ENCODE measurements at places on chromosomes 6 and 20. TPM values are rescaled to one million over a fixed set of nuclear protein-coding genes. Genes with fewer than 3 reads are reported as not detected.

The CALHM5 gene
- 1.8 TPM for total RNA-seq

- no peaks in the 10 kb centered on the region for H3K27me3 ChIP-seq
- H3K36me3 ChIP-seq: no peaks in the 10 kb centered on the region
- DNase-seq: no peak
- no peak overlapping the region for H3K27ac ChIP-seq
- no peak overlapping the region for H3K4me3 ChIP-seq
These were observed 117.6 kb upstream of the PHACTR1 start for GRCh38 chr6:12598919-12599318.

GRCh38 chr20:32125506-32125905 lies 16.0 kb downstream of the TM9SF4 start:
- peaks cover 3% of the 10 kb centered on the region for H3K36me3 ChIP-seq
- DNase-seq: no peak
- no peaks in the 10 kb centered on the region for H3K4me1 ChIP-seq
- H3K4me3 ChIP-seq: no peak overlapping the region

The GDAP1L1 gene
- 0.77 TPM for total RNA-seq

The RIPOR3 gene
- total RNA-seq: 0.29 TPM

DNA sequence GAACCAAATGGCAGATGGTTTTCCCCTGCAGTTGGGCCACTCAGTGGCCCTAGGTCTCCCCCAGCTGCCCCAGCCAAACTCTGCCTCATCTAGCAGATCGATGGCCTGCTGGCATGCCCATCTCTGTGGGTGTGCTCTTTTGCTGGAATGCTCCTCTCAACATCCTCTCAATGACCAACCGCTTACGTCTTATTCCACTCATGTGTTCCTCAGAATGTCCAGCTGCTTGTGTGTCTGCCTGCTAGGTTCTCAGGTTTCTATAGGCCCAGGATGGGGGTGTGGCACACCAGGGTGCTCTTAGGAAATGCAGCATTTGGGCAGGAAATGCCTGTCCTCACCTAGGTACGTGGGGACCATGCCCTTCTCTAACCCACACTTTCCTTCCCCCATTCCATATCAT lies 509.9 kb upstream of the SYNCRIP start:
- H3K4me1 ChIP-seq: no peaks in the 10 kb centered on the region
- H3K27ac ChIP-seq: no peak overlapping the region
- H3K4me3 ChIP-seq: no peak overlapping the region
- H3K27me3 ChIP-seq: no peaks in the 10 kb centered on the region
- no peak for DNase-seq
- no peaks in the 10 kb centered on the region for H3K36me3 ChIP-seq

The ADGB gene
- total RNA-seq: not detected

The CRIP3 gene
- total RNA-seq: not detected

DNA sequence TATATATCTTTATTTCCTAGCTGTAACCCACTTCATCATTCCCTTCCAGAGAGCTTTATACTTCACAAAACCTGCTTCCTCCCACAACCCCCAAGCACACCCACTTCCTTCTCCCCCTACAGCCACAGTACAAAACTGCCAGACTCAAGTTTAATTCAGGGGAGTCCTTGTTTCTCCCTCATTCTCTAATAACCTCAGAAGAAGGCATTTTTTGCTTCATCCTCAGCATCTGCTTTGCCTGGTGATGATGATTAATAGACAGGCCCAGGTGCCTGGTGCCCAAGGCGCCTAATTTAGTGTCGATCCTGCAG lies 414.3 kb downstream of the KIF16B start:
- H3K27me3 ChIP-seq: no peaks in the 10 kb centered on the region
- no peak for DNase-seq
- H3K4me1 ChIP-seq: no peaks in the 10 kb centered on the region
- no peaks in the 10 kb centered on the region for H3K36me3 ChIP-seq
- no peak overlapping the region for H3K27ac ChIP-seq
- no peak overlapping the region for H3K4me3 ChIP-seq

- no peaks in the 10 kb centered on the region for H3K36me3 ChIP-seq
- H3K4me1 ChIP-seq: peaks cover 3% of the 10 kb centered on the region
- no peak overlapping the region for H3K27ac ChIP-seq
- H3K4me3 ChIP-seq: no peak overlapping the region
- no peak for DNase-seq
These were observed 19.0 kb downstream of the TMEM244 start for GRCh38 chr6:129842137-129842536.

The GRM4 gene
- 0.34 TPM for total RNA-seq

The HLA-DOB gene
- total RNA-seq: 0.79 TPM

GRCh38 chr6:157962601-157963302 lies 18.9 kb upstream of the SYNJ2 start:
- no peak overlapping the region for H3K4me3 ChIP-seq
- no peaks in the 10 kb centered on the region for H3K36me3 ChIP-seq
- H3K27me3 ChIP-seq: no peaks in the 10 kb centered on the region

The PNLDC1 gene
- 0.11 TPM for total RNA-seq

- H3K27me3 ChIP-seq: no peaks in the 10 kb centered on the region
- H3K4me1 ChIP-seq: peaks cover 4% of the 10 kb centered on the region
- H3K36me3 ChIP-seq: no peaks in the 10 kb centered on the region
- H3K27ac ChIP-seq: no peak overlapping the region
- DNase-seq: peak; percentile 67
These were observed 247.8 kb downstream of the BTBD9 start for GRCh38 chr6:38391626-38392579.

The GTSF1L gene
- total RNA-seq: not detected

The IL17F gene
- not detected for total RNA-seq

DNA sequence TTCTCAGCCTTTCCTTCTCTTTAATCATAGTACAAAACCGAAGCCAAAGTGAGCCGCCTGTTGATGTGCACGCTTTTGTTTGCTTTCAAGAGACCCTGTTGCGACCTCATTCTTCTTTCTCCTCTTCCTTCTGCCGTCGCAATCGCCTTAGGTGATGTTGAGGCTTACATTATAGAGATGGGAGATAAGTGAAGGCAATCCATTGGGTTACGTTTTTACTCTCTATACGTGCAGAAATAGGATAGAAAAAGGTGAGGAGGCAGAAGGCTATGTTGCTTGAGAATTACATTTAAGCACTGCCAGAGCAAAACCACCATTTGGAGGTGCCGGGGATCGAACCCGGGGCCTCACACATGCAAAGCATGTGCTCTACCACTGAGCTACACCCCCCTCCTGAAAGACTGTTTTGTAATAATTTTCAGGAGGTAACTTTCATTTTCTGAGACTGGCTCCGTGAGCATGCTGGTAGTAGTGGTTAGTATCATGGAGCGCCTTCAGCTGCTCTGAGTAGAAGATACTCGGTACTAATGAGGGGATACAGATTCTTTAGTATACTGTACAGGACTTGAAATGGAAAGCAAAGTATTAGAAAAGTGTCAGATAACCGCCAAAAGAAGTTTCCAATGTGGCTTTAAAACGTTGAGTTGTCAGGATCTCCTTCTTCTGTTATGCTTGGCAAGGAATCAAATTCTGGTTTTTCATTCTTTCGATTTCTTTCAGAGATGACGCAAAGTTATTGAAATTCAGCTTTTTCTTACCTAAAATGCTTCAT lies 165.6 kb downstream of the TRIM27 start:
- peak; percentile 22 for DNase-seq
- H3K27ac ChIP-seq: no peak overlapping the region
- peak overlapping the region; percentile 22 for H3K4me3 ChIP-seq
- no peaks in the 10 kb centered on the region for H3K36me3 ChIP-seq
- H3K4me1 ChIP-seq: no peaks in the 10 kb centered on the region

GRCh38 chr6:44556046-44556445 lies 168.5 kb downstream of the CDC5L start:
- peaks cover 16% of the 10 kb centered on the region for H3K27me3 ChIP-seq
- H3K4me1 ChIP-seq: no peaks in the 10 kb centered on the region
- no peaks in the 10 kb centered on the region for H3K36me3 ChIP-seq
- H3K27ac ChIP-seq: no peak overlapping the region
- H3K4me3 ChIP-seq: no peak overlapping the region

- no peak for DNase-seq
- no peak overlapping the region for H3K4me3 ChIP-seq
- H3K27me3 ChIP-seq: no peaks in the 10 kb centered on the region
- no peak overlapping the region for H3K27ac ChIP-seq
These were observed 28.7 kb downstream of the MOCS1 start for GRCh38 chr6:39905640-39905975.

DNA sequence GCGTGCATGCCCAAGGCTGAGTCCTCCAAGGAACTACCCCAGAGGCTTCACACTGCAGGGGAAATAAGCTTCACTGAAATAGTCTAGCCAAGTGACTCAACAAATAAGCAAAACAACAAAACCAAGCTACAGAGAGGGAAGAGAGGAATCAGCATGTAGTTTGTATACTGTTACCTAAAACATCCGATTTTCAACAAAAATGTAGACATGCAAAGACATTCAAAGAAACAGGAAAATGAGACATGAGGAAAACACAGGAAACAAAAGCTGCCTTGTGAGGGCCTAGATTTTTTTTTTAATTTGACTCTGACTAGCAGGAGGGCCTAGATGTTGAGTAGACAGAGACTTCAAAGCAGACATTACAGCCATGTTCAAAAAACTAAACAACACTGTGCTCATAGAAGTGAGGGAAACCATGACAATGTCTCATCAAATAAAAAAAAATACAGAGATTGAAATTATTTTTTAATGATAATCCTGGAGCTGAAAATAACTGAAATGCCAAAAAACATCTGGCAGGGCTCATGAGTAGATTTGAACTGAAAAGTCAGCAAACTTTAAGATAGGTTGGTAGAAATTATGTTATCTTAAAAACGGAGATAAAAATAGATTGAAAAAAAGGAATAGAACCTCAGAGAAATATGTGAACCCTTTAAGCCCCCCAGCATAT lies 16.4 kb upstream of the KIF25 start:
- H3K27me3 ChIP-seq: no peaks in the 10 kb centered on the region
- DNase-seq: no peak
- H3K4me1 ChIP-seq: no peaks in the 10 kb centered on the region
- no peaks in the 10 kb centered on the region for H3K36me3 ChIP-seq

GRCh38 chr20:51416532-51417249 lies 125.8 kb downstream of the NFATC2 start:
- H3K36me3 ChIP-seq: no peaks in the 10 kb centered on the region
- no peak for DNase-seq
- no peak overlapping the region for H3K4me3 ChIP-seq
- peaks cover 17% of the 10 kb centered on the region for H3K4me1 ChIP-seq
- no peaks in the 10 kb centered on the region for H3K27me3 ChIP-seq

- no peak overlapping the region for H3K4me3 ChIP-seq
- no peak overlapping the region for H3K27ac ChIP-seq
- DNase-seq: no peak
- no peaks in the 10 kb centered on the region for H3K27me3 ChIP-seq
These were observed 267.1 kb upstream of the JAG1 start for GRCh38 chr20:10940941-10941340.

DNA sequence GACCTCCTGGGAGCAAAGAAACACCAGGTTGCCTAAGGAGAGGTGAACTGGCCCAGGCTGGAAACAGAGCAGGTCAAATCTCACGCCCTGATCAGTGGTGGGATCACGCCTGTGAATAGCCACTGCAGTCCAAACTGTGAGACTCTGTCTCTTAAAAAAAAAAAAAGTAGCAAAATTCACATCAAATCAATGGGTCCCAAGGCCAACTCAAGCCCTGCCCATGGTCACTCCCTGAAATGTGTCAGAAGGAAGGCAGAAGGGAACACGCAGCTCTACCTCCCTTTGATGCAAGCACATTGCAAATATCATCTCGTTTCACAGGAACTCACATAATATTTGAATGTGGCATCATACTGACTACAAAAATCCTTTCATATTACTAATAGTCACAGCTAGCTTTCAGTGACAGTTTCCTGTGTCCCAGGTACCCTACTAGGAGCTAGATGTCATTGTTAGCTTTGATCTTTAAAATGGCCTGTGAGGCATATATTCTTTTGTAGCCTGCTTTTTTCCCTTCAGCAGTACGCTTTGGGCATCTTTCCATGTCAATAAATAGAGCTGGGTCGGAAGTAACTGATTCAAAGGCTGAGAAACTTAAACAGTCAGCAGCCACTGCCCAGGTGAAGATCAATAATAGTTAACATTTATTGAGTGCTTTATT lies 14.4 kb upstream of the TTPAL start:
- H3K36me3 ChIP-seq: no peaks in the 10 kb centered on the region
- H3K4me3 ChIP-seq: no peak overlapping the region
- H3K4me1 ChIP-seq: no peaks in the 10 kb centered on the region
- DNase-seq: no peak
- peaks cover 8% of the 10 kb centered on the region for H3K27me3 ChIP-seq

- H3K27me3 ChIP-seq: no peaks in the 10 kb centered on the region
- DNase-seq: peak; percentile 32
- H3K27ac ChIP-seq: no peak overlapping the region
- H3K36me3 ChIP-seq: no peaks in the 10 kb centered on the region
- no peak overlapping the region for H3K4me3 ChIP-seq
- peaks cover 21% of the 10 kb centered on the region for H3K4me1 ChIP-seq
These were observed 182.3 kb upstream of the RAB32 start for GRCh38 chr6:146361128-146361924.

DNA sequence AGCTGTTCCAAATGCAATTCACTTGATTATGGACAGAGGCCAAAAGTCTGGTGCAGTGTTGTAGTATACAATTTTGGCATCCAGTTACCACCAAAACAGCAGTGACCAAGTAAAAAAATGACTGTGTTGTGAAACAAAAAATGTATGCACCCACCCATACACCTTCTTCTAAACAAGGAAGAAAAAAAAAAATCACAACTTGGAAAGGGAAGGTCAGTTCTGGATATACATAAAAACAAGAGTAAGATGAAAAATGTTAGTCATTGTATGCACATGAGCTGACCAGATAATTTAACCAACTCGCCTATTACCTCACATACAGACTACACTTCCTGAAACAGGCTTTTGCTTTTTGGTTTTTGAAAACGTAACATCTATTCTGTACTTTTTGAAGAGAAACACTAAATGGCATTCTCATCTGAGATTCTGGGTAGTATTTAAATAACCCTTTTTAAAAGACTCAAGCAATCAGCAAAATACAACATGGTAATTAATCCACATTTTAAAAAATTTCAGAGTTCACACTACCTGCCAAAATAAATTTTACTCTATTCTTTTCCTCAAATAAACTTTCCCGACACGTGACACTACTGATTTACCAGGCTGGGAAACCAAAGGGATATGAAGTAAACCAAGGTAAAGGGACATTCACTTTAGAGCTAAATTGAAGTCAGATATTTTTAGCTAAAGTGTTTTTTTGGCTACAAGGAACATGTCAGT lies 141.6 kb upstream of the SHLD1 start:
- peak overlapping the region; percentile 24 for H3K27ac ChIP-seq
- peak; percentile 31 for DNase-seq
- peaks cover 8% of the 10 kb centered on the region for H3K4me1 ChIP-seq
- H3K27me3 ChIP-seq: no peaks in the 10 kb centered on the region
- peak overlapping the region; percentile 88 for H3K4me3 ChIP-seq
- H3K36me3 ChIP-seq: no peaks in the 10 kb centered on the region

DNA sequence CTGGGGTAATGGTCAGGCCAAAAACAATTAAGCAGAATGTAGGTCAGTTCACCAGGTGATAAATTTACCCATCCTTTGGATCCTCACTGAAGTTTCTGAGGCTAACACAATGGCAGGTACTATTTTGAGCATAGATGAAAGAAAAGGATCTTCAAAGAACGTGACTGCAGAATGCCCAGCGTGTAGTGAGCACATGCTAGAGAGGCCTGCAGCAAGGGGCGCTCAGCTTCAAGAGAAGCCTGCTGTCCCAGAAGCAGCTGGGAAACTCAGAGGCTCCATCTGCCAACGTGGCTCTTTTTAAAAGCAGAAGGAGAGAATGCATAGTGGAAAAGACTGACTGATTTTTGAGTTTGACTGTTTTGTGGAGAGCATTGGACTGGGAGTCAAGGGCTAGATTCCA lies 57.4 kb downstream of the CD83 start:
- no peak for DNase-seq
- no peaks in the 10 kb centered on the region for H3K4me1 ChIP-seq
- H3K36me3 ChIP-seq: no peaks in the 10 kb centered on the region
- H3K4me3 ChIP-seq: no peak overlapping the region

The SIRPB1 gene
- total RNA-seq: not detected
